Endothelial cell (in vitro differentiated cells): ENCODE measurements at places on chromosomes 3 and 15.
A peak's percentile ranks its signal among the peaks of the same experiment; 100 is the strongest.

- peaks cover 11% of the 10 kb centered on the region for H3K4me1 ChIP-seq
- peaks cover 3% of the 10 kb centered on the region for H3K27me3 ChIP-seq
- no peak overlapping the region for H3K27ac ChIP-seq
- no peak for DNase-seq
- H3K4me3 ChIP-seq, result no peak overlapping the region
- H3K36me3 ChIP-seq, result no peaks in the 10 kb centered on the region
Observed at GRCh38 chr15:80861731-80862170, 82.6 kb downstream of the CEMIP start.

DNA sequence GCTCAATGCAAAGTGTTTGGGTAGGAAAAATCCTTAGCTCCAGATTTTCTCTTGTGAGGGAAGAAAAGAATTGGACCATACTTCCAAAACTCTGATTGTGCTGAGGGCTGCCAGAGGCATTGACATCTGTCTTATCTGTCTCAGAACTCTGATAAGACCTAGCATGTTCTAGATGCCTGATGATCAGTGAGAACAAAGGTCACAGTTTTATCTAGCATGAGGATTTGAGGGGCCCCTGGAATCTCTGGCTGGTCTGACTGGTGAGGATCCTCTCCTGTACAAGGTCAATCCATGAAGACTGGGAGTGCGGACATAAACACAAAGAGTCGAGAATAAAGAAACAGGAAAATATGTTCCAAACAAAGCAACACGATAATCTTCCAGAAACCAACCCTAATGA is 40.1 kb downstream of the GPR149 start:
- H3K27ac ChIP-seq, result no peak overlapping the region
- no peaks in the 10 kb centered on the region for H3K27me3 ChIP-seq
- no peak for DNase-seq
- no peaks in the 10 kb centered on the region for H3K36me3 ChIP-seq
- no peaks in the 10 kb centered on the region for H3K4me1 ChIP-seq
- no peak overlapping the region for H3K4me3 ChIP-seq

GRCh38 chr3:157753787-157754136 is 250.5 kb upstream of the VEPH1 start:
- no peaks in the 10 kb centered on the region for H3K27me3 ChIP-seq
- no peak overlapping the region for H3K4me3 ChIP-seq
- H3K4me1 ChIP-seq, result no peaks in the 10 kb centered on the region
- H3K36me3 ChIP-seq, result no peaks in the 10 kb centered on the region
- H3K27ac ChIP-seq, result no peak overlapping the region
- no peak for DNase-seq

DNA sequence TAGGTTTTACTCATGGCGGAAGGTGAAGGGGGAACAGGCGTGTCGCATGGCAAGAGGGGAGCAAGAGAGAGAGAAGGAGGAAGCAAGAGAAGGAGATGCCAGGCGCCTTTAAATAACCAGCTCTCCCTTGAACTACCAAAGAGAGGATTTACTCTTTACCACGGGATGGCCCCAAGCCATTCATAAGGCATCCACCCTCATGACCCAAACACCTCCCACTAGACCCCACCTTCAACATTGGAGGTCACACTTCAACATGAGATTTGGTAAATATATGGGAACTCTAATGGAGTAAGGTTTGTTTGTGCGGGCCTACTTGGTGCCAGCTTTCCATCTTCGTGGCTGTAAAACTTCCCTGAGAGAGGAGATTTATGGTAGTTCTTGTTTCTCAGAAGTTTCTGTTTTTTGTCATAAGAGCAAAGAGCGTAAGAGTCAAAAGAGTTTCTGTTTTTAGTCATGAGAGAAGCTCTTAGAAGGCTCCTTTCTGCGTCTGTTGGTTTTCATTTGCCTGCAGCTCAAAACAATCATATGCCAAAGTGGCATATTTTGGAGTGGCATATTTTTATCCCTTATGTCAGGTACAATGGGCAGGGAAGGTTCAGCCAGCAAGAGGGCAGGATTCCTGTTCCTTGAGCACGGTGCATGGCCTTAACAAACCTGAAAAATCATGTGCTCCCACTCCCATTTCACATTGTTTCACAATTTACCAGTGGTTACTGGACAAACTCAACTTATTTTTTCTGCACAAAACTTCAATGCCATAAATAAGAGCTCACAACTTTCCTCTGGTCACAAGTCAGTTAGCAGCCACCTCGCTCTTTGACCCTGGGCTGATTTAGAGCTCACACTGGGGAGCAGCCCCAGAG is 12.5 kb downstream of the PML start:
- H3K4me1 ChIP-seq, result peaks cover 60% of the 10 kb centered on the region
- H3K27me3 ChIP-seq, result no peaks in the 10 kb centered on the region
- DNase-seq, result no peak
- peak overlapping the region; percentile 84 for H3K4me3 ChIP-seq
- peak overlapping the region; percentile 68 for H3K27ac ChIP-seq

- H3K36me3 ChIP-seq, result no peaks in the 10 kb centered on the region
- no peak overlapping the region for H3K4me3 ChIP-seq
- peak; percentile 43 for DNase-seq
- no peaks in the 10 kb centered on the region for H3K4me1 ChIP-seq
Observed at GRCh38 chr15:25345943-25346342, 92.9 kb downstream of the UBE3A start.

GRCh38 chr15:43225201-43225949 is 4.6 kb upstream of the EPB42 start:
- peaks cover 3% of the 10 kb centered on the region for H3K27me3 ChIP-seq
- peaks cover 3% of the 10 kb centered on the region for H3K4me1 ChIP-seq
- H3K36me3 ChIP-seq, result no peaks in the 10 kb centered on the region

GRCh38 chr3:181695661-181696491 is 15.8 kb upstream of the SOX2 start:
- H3K4me3 ChIP-seq, result peak overlapping the region; percentile 93
- H3K27me3 ChIP-seq, result peaks cover 8% of the 10 kb centered on the region
- no peaks in the 10 kb centered on the region for H3K36me3 ChIP-seq
- peak; percentile 57 for DNase-seq
- H3K27ac ChIP-seq, result no peak overlapping the region

DNA sequence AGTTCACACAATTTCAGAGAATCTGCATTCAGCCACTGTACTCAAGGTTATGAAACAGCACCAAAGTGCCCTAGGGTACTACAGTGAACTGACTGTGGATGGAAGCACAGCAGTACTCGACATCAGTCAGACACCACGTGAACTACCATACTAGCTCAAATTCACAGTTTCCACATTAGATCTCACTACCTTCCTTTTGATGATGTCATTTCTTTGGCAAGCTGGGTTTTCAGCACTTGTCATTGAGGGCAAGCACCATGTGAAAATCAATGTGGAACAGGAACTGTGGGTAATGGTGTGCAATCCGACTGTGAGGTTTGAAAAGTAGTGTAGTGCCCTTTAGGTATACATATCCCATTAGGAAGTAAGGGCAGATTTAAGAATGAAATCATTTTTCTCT is 110.5 kb upstream of the BFSP2 start:
- peaks cover 3% of the 10 kb centered on the region for H3K27me3 ChIP-seq
- no peak overlapping the region for H3K27ac ChIP-seq
- DNase-seq, result no peak
- H3K4me3 ChIP-seq, result no peak overlapping the region

- no peak for DNase-seq
- no peak overlapping the region for H3K27ac ChIP-seq
- no peak overlapping the region for H3K4me3 ChIP-seq
- no peaks in the 10 kb centered on the region for H3K36me3 ChIP-seq
- no peaks in the 10 kb centered on the region for H3K27me3 ChIP-seq
Observed at GRCh38 chr3:81726132-81726531, 35.3 kb downstream of the GBE1 start.

GRCh38 chr3:62101488-62101887 is 271.9 kb downstream of the FEZF2 start:
- H3K4me3 ChIP-seq, result no peak overlapping the region
- no peak for DNase-seq
- H3K36me3 ChIP-seq, result no peaks in the 10 kb centered on the region
- H3K27me3 ChIP-seq, result no peaks in the 10 kb centered on the region
- no peak overlapping the region for H3K27ac ChIP-seq
- H3K4me1 ChIP-seq, result peaks cover 14% of the 10 kb centered on the region

GRCh38 chr15:62277816-62278394 is 112.8 kb upstream of the C2CD4B start:
- no peaks in the 10 kb centered on the region for H3K4me1 ChIP-seq
- no peaks in the 10 kb centered on the region for H3K36me3 ChIP-seq
- no peak overlapping the region for H3K27ac ChIP-seq
- no peak for DNase-seq
- no peak overlapping the region for H3K4me3 ChIP-seq

- DNase-seq, result no peak
- H3K27me3 ChIP-seq, result peaks cover 12% of the 10 kb centered on the region
- no peaks in the 10 kb centered on the region for H3K4me1 ChIP-seq
- no peak overlapping the region for H3K27ac ChIP-seq
Observed at GRCh38 chr3:78589778-78590177, 1178.0 kb downstream of the ROBO1 start.

- H3K36me3 ChIP-seq, result no peaks in the 10 kb centered on the region
- peaks cover 5% of the 10 kb centered on the region for H3K27me3 ChIP-seq
- H3K4me3 ChIP-seq, result no peak overlapping the region
- H3K4me1 ChIP-seq, result peaks cover 4% of the 10 kb centered on the region
- no peak for DNase-seq
Observed at GRCh38 chr3:44019736-44020135, 221.9 kb upstream of the TOPAZ1 start.

GRCh38 chr15:39174332-39174731 is 406.5 kb upstream of the THBS1 start:
- no peak overlapping the region for H3K27ac ChIP-seq
- no peak for DNase-seq
- no peak overlapping the region for H3K4me3 ChIP-seq
- no peaks in the 10 kb centered on the region for H3K27me3 ChIP-seq

DNA sequence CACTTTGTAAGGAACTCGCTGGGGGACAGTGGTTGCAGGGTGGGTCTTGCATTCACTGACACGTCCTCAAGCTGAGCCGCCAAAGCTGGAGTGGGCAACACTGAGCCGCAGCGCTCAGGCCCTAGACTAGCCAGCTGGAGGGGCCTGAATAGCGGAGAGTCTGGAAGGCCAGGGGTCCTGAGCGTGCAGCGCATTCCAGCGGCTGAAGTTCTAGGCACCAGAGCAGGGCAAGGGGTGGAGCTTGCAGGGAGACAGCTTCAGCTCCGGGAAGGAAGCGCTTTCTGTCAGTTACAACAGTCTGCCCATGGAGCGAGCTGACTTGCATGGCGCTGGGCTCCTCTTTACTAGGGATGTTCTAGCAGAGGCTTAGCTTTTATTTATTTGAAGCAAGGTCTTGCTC is 2.7 kb downstream of the MAP6D1 start:
- no peak for DNase-seq
- peaks cover 15% of the 10 kb centered on the region for H3K36me3 ChIP-seq
- H3K27me3 ChIP-seq, result peaks cover 24% of the 10 kb centered on the region
- H3K4me3 ChIP-seq, result no peak overlapping the region
- H3K27ac ChIP-seq, result no peak overlapping the region

- no peaks in the 10 kb centered on the region for H3K27me3 ChIP-seq
- no peak overlapping the region for H3K4me3 ChIP-seq
- no peak overlapping the region for H3K27ac ChIP-seq
- peaks cover 27% of the 10 kb centered on the region for H3K36me3 ChIP-seq
Observed at GRCh38 chr15:61946778-61947177, 113.5 kb downstream of the VPS13C start.

DNA sequence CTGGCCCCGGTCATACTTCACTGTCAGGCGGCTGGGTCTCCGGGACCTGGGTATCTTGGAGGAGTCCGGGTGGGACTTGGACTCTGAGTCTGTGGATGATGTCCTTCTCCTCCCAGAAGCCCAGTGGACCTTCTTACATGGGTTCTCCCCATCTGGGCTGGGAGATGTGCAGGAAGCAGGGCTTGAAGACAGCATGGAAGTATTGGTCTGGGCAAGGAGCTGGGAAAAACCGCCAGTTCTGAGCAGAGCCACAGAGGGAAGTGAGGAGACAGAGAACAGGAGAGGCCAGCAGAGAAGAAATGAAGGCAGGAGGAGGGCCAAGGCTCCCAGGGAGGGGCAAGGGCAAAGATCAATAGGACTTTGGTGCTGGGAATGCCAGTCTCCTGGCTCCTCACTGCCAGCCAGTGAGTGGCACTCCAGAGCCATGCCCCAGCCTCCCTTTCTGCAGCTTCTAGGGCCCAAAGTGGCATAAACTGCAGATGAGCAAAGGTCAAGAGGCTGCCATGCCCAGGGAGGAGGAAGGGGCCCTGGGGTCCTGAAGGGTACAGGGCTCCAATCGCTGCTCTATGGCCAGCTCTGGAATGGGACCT is at the start of gene PPP1R14D:
Gene PPP1R14D, minus strand, starts transcription at position 262 of the 590 bp plus-strand sequence. Its CDS starts 67 bp downstream, at position 195.
- no peak within 1 kb of the TSS for H3K27ac ChIP-seq
- peaks cover 3% of the 10 kb centered on the region for H3K27me3 ChIP-seq
- H3K4me3 ChIP-seq, result no peak within 1 kb of the TSS
- H3K36me3 ChIP-seq, result peaks cover 7% of the 10 kb centered on the region
- DNase-seq, result no peak
- peaks cover 26% of the 10 kb centered on the region for H3K4me1 ChIP-seq

DNA sequence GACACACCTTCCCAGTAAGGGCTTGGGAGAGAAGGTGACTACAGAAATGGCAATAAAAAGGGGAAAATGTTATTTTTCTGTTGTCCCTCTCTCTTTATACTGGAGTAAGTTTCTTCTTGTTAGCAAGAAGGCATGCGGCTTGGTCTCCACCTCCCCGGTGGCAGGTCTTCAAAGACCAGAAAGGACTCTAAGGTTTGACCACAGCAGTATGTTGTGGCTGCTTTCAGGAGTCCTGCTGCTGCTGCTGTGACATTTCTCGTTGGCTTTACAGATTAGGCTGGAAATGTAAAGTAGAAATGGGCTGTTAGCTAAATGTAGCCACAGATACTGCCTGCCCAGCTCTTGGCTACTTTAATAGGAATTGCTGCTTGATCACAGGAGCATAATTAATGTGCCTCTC is 175.8 kb upstream of the ZBTB20 start:
- no peaks in the 10 kb centered on the region for H3K27me3 ChIP-seq
- no peak overlapping the region for H3K4me3 ChIP-seq
- H3K27ac ChIP-seq, result no peak overlapping the region
- no peaks in the 10 kb centered on the region for H3K36me3 ChIP-seq

- H3K27ac ChIP-seq, result no peak overlapping the region
- H3K4me1 ChIP-seq, result peaks cover 74% of the 10 kb centered on the region
- no peak overlapping the region for H3K4me3 ChIP-seq
- peaks cover 8% of the 10 kb centered on the region for H3K27me3 ChIP-seq
- DNase-seq, result no peak
Observed at GRCh38 chr3:172517859-172518466, 5.3 kb downstream of the TNFSF10 start.

GRCh38 chr3:24237971-24238706 is 256.5 kb downstream of the THRB start:
- H3K4me1 ChIP-seq, result peaks cover 17% of the 10 kb centered on the region
- no peak overlapping the region for H3K27ac ChIP-seq
- DNase-seq, result peak; percentile 56
- peaks cover 1% of the 10 kb centered on the region for H3K27me3 ChIP-seq
- H3K36me3 ChIP-seq, result no peaks in the 10 kb centered on the region

DNA sequence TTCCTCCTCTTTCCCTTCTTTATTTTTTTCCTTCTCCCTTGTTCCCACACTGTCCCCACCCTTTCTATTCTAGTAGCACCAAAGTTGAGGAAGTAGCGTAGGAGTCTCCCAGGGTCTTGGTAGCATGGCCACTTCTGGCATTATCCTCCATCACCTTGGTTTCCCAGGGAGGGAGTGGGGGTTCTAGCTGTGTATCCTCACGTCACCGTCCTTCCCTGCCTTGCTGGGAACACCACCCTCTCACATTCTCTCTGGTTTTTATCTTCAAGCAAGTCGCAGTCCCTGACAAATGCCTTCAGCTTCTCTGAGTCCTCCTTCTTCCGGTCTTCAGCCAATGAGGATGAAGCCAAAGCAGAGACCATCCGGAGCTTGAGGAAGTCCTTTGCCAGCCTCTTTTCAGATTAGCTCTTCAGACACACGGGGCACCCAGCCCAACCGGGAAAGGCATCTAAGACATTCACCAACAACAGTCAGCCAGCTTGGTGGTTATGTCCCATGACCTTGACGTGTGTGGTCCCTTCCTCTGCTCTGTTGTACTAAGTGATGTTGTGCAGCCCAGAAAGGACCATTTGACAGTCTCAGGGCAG is 31.6 kb upstream of the TIMP4 start:
- H3K27ac ChIP-seq, result no peak overlapping the region
- peaks cover 11% of the 10 kb centered on the region for H3K36me3 ChIP-seq
- H3K4me1 ChIP-seq, result peaks cover 6% of the 10 kb centered on the region
- no peaks in the 10 kb centered on the region for H3K27me3 ChIP-seq
